HepG2 (cell line): ENCODE measurements at places on chromosomes 2 and 18. TPM values are rescaled to one million over a fixed set of nuclear protein-coding genes. Genes with fewer than 3 reads are reported as not detected.

DNA sequence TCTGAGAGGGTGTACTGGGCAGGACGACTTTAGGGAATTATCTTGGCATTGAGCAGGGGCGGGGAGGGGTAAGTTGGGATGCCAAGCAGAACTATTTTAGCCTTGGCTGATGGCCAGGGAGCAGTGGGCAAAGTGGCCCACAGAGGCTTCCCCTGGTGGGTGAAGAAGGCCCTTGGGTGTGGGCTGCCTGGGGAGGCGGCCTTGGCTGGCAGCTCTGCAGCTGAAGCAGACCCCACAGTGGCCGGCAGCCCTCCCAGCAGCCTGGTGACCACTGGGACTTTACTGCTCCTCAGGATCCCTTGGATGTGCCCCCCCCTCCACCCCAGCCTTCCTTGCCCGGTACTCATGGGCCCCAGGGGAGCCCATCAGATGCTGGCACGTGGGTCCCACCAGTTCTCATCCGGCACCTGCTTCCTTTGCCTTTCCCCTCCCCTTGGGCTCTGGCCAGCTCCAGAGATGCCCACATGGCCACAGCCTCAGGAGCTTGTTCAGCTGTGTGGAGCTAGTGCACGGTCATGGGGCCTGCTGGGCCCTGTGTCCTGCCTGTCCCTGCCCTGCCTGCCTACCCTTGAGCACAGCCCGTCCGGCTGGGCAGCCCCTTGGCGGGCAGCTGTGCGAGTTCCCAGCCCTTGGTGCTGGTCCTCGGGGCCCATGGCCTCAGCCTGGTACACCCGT lies 122.1 kb upstream of the HS6ST1 start:
- DNase-seq: no peak

- no peak for DNase-seq
These were observed 61.4 kb downstream of the SMAD7 start for GRCh38 chr18:48889115-48889941.

SLC39A10 gene
- total RNA-seq: 7.2 and 13.2 TPM in 2 replicates

SPIRE1 gene
- total RNA-seq: 21.3 and 28.1 TPM in 2 replicates

- no peak for DNase-seq
These were observed 272.9 kb downstream of the SLC8A1 start for GRCh38 chr2:40178971-40179370.

GRCh38 chr2:235043762-235044500 lies 92.1 kb downstream of the SH3BP4 start:
- no peak for DNase-seq

DNA sequence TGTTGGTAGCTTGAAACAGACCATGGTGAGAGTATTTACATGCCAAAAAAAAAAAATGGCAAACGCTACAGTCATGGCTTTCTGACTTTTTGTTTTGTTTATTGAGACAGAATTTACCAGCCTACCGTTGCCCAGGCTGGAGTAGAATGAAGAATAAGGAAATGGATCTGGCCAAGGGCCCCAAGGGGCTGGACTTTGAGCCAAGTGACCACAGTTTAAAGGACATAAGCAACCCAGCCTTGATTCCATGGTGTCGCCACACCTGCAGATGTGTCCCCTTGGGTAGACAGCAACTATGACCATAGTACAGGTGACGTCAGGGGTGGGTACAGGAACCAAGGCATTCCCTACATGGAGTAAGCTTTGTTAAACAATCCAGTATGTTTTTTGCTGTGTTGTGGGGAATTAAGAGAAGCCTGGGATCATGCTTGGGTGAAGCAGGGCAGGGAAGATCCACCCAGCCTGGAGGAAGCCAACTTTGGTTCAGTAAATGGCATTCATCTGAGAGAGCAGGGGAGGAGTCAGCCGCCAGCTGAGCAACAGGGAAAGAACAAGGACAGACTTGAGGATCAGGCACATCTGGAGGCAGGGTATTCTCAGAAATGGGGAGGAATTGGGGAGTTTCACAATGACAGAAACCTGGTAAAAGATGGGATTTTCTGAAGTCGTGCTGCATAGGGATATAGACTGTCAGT lies 110.3 kb upstream of the SH3BP4 start:
- no peak for DNase-seq

RMDN2 gene
- total RNA-seq: 4.7 and 8.9 TPM in 2 replicates

DNA sequence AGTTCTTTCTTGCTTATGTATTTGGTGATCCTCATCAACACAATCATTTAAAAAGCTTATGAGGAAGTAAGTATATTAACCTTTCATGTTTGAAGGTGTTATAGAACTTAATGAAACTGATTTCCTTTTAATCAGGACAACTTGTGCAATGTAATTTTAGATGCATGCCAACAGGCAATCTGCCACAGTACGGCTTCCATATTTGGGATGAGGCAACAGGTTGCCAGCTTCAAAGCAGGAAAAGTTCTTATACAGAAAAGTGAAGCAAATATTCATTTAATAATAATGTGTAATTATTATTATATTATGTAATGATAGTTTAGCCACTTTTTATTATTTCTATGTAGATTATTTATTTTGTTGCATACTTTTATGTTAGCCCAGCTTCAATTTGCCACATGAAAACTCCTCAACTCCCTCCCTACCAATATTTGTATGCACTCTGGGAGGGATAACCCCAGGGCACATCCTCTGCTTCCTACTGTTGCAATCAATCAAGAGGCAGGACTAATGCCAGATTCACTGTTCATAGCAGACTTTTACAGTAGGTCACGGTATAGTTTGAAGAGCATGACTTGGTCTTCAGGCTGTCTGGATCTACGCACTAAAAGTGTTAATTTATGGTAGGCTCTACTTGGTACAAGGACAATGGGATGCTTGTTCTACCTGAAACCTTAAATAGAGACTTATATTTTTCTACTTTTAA lies 277.2 kb downstream of the AGPS start:
- no peak for DNase-seq

DNA sequence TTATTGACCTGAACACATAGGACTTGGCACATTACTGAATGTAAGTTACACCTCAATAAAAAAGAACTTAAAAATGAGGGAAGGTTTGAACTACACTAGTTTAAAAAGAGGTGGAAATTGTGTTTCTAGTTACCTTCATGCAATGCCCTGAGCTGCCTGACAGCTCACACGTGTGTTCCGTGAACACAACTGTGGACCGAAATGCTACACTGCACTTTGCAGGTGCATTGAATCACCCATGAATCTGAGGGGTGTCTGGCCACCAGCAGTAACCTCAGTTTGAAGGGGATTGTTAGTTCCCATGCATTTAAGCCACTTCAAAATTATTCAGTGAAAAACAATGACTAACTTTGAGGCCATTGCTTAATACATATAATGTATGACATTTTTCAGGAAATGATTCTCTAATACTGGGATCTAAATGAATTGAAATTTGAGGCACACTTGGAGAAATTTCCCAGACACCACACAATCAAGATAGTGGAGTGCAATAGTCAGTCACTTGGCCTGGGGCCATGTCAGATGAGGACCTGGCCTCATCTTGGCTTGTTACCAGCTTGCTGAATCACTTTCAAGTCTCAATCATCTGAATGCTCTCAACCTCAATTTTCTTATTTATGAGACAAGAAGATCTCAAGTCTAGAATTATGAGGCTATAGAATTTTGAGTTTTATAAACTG lies 59.3 kb downstream of the MYL12B start:
- DNase-seq: no peak

GRCh38 chr2:179533875-179534274 lies 269.2 kb upstream of the SESTD1 start:
- no peak for DNase-seq

- no peak for DNase-seq
These were observed 84.9 kb upstream of the HPCAL1 start for GRCh38 chr2:10217489-10218435.

DNA sequence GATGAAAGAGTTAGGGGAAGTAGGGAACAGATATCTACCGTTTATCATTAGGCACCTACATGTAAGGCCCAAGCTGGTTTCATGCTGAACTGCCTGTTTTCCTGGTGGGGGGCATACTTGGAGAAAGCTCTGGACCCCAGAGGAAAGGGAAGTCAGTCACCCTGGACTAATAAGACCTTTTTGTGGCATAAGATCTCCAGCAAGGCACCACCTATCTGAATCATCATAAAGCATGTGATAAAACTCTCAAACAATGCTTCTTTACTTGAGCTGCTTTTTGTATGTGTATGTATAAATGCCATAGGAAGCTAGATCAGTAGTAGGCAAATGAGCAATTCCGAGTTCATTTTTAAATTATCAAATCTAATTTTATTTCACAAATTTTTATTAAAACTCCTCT lies 104.8 kb downstream of the TANC1 start:
- no peak for DNase-seq

- DNase-seq: no peak
These were observed 139.5 kb downstream of the PIEZO2 start for GRCh38 chr18:11009869-11010268.

TGFA gene
- 12.5 and 15.3 TPM in 2 replicates for total RNA-seq

DNA sequence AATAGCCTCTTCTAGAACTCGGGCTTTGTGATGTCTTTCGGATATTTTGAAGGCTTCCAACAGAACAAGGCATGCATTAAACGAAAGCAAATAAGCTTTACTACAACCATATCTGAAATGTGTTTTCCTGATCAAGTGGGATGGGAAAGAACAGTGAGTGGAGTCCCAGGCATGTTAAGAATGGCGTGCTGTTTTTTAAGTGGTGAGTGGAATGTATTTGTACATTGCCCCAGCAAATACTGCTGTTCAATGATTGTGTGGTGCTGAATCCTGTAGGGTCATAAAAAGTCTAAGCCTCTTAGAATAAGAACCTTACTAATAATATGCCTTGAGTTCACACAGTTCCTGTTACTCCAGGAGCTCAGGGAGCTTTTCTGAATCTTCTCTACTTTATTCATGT lies 52.5 kb downstream of the POMC start:
- peak; percentile 49 for DNase-seq

- DNase-seq: no peak
These were observed 21.0 kb upstream of the RRM2 start for GRCh38 chr2:10101491-10101890.

- no peak for DNase-seq
These were observed 973.8 kb upstream of the CELF4 start for GRCh38 chr18:38539371-38539770.

DNA sequence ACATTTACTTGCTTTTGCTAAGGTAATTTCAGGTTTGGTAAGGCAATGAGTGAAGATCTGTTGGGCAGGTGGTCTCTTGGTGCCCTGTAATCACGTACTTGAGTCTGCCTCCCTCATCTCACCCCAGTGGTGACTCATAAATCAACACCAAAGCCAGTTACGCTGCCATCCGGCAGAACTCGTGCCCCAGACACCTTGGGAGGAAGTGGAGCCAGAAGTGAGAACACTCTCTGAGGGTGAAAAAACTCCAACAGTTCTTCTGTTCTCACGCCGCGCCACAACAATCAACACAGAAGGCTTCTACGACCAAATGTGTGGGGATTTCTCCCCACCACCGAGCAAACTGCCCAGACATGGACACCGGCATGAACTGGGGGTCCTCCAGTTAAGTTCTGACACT lies 206.2 kb downstream of the ARL4C start:
- DNase-seq: no peak

- DNase-seq: peak; percentile 39
These were observed 23.0 kb upstream of the TAF1B start for GRCh38 chr2:9820020-9820973.
